ENCODE measurements at places on chromosomes 1 and 21.

- DNase-seq: no peak
Measured at GRCh38 chr1:229005556-229005955, 265.4 kb upstream of the RAB4A start.

GRCh38 chr21:32957545-32957944 lies 68.2 kb upstream of the OLIG2 start:
- no peak for DNase-seq

DNA sequence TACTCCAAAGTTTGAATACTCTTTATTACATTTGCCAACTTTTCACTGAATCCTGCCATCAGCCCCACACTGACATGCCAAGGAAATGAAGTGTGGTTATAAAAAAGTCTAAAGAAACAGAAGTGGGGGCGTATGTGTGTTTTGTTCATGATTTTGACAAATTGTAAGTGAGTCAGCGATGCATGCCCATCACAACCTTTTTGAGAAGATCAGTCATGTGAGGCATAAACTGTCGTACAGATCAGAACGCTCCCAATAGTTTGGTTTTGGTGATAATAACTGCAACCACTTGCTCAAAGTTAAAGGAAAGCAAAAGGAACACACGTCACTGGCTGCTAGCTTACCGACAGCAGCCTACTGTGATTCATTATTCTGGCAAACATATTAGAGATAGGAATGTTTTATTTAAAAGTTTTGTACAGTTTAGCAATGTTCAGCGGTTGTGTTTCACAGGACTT lies 95.6 kb downstream of the RGS2 start:
- DNase-seq: no peak

DNA sequence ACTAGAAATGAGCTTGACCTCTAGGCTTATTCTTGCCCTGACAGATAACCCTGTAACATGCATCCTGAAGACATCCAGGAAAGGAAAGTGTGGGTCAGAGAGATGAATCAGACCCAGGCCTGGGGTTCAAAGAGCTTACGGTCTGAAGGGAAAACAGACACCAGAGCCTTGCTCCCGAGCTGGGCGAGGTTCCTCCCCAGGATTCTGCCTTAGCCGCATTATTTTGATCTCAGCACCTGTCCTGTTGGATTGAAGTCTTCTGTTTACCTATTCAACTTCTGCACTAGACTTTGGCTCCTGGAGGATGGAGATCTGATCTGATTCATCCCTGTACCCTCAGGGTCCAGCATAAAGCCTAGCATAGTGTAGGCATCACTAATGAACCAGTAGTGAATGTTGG lies 1.9 kb downstream of the CYP4B1 start:
- no peak for DNase-seq

GRCh38 chr1:236119943-236120484 lies 22.3 kb upstream of the GPR137B start:
- DNase-seq: no peak

- DNase-seq: no peak
Measured at GRCh38 chr1:199685369-199685768, 342.1 kb upstream of the NR5A2 start.

DNA sequence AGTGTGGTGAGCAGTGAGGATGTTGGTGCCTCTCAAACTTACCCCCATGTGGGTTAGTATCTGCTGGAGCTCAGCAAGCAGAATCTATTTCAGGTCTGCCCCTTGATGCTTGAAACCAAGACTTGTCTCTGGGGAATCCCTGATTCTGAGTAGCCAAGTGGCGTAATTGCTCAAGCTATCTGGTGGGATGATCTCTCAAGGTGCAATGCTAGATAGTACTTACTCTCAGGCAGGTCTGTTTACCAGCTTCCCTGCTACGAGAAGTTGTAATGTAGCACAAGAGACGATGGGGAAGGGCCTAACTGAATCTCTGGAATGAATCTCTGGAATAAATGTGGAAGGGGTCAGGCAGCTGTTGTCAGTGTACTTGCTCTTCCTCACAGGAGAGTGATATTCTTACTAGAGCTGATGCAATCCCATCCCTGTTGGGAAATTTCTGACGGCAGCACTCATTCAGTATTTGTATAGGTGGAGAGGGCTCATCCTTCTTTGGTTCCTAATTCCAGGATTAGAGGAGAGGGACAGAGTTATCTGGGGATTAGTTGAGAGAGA lies 65.4 kb downstream of the MACF1 start:
- no peak for DNase-seq

DNA sequence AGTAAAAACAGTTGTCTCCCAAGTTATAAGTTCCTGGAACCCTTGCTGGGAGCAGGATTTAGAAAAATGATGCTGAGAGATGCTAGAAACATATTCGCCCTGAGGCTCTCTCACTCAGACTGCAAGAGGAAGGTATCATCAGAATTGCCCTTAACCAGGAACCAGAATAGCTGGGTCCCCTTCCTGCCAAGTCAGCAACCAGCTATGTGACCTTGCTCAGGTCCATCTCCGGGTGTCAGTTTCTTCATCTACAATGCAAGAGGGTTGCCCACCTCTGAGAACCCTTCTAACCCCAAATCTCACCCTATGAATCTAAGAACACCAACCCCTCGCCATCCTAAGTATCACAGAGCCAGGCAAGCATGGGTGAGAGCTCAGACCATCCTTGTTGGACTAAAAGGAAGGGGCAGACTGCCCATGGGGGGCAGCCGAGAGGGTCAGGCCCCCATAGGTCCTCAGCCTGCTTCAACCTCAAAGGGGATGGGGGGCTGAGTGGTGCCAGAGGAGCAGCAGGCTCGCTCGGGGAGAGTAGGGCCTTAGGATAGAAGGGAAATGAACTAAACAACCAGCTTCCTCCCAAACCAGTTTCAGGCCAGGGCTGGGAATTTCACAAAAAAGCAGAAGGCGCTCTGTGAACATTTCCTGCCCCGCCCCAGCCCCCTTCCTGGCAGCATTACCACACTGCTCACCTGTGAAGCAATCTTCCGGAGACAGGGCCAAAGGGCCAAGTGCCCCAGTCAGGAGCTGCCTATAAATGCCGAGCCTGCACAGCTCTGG lies 390 bp upstream of the S100A9 start:
- DNase-seq: no peak

- DNase-seq: no peak
Measured at GRCh38 chr1:206833106-206833680, 32.2 kb upstream of the IL20 start.

GRCh38 chr1:180927348-180927747 lies 14.7 kb downstream of the KIAA1614 start:
- no peak for DNase-seq

DNA sequence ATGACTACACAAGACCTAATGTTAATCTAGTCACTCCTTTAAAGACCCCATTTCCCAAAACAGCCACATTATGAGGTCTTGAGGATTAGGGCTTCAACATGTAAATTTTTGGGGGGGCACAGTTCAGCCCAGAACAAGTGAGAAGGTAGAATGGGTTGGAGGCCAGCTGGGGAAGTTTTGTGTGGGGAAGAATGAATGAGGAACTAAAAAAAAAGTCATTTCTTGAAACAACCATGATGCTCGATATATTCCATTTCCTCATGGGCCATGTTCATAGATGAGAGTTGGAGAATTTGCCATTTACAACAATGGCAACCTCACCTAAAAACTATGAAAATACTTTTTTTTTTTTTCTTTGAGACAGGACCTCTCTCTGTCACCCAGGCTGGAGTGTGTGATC lies 14.5 kb downstream of the NLRP3 start:
- DNase-seq: peak; percentile 5

Measured in left forelimb (tissue), 1 donor.